H7 (cell line): ENCODE measurements at places on chromosomes 2 and 18.
A peak's percentile ranks its signal among the peaks of the same experiment; 100 is the strongest.

DNA sequence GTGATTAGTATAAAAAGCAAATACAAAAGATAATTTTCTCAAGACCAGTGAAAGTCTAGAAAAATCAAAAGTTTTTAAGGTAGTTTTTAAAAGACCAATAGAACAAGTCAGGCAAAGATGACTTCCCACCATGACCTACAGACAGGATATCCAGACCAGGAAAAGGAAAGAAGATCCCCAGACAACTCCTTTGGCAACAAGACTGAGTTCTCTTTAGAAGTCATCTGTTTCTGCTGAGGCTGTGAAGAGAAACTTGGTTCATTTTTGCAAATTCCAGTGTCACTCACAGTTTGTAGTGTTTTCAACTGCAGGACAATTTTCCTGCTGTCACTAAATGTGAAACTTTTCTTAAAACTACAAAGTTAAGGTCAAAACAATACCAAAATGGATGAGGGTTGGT, 240.9 kb upstream of the SIX2 start:
- DNase-seq: no peak

DNA sequence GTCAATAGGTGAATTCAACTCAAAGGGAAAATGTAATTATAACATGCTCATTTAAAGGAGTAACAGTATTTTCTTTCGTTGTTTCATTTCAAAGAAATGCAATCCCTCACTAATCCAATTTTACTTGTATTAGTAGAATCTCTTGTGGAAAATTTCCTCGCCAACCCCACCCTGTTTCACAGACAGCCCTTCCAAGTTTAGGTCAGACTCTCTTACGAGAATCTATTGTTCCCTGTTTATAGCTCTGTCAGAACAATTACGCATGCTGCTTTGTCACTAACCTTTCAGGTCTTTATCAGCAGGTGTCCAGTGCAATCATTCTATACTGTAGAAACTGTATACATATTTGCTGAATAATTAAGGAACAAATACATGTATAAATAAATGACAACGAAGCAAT, 657.8 kb upstream of the LINC00305 start:
- no peak for DNase-seq

DNA sequence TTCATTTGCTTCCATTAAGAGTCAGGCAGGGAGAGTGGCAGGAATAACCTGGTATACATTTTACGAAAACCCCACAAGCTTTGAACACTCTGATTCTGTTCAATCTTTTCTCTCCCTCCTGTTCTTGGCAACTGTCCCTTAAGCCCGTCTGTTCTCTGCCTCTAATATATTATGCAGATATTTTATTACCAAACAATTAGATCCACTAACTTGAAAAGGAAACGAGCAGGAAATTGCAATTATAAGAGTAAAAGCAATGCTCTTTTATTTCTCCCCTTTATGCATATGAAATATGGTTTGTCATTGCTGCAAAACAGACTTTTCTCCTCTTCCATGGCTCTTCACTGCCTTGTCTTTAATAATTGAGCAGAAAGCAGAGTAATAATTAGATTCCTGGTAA, 149.1 kb upstream of the CELF4 start:
- no peak for DNase-seq

- DNase-seq: no peak
These were observed 413.2 kb upstream of the SLC14A2 start for GRCh38 chr18:45202061-45202460.

DNA sequence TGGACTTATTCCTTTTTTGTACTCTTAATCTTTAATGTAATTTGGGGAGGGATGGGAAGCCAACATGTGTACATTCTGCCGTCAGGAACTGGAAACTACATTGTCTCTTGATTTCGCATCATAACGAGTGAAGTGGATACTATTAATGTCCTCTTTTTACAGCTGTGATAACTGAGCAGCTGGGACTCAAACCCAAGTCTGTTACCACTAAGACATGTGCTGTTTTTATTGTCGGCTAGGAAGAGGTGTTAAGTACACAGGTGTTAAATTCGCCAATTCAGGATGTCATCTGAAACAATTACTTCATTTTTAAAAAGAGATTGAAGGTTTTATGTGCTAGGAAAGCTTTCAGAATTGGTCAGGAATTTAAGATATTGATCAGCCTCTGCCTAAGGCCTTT, 6.9 kb downstream of the GMCL1 start:
- no peak for DNase-seq

GRCh38 chr18:26901020-26901419, 35.5 kb upstream of the AQP4 start:
- DNase-seq: no peak

- DNase-seq: no peak
These were observed 82.6 kb downstream of the HDAC4 start for GRCh38 chr2:239318151-239318611.

GRCh38 chr2:208466151-208466919, 59.7 kb downstream of the PTH2R start:
- peak; percentile 41 for DNase-seq

- DNase-seq: peak; percentile 42
These were observed 93.9 kb downstream of the EVA1A start for GRCh38 chr2:75466708-75467311.

DNA sequence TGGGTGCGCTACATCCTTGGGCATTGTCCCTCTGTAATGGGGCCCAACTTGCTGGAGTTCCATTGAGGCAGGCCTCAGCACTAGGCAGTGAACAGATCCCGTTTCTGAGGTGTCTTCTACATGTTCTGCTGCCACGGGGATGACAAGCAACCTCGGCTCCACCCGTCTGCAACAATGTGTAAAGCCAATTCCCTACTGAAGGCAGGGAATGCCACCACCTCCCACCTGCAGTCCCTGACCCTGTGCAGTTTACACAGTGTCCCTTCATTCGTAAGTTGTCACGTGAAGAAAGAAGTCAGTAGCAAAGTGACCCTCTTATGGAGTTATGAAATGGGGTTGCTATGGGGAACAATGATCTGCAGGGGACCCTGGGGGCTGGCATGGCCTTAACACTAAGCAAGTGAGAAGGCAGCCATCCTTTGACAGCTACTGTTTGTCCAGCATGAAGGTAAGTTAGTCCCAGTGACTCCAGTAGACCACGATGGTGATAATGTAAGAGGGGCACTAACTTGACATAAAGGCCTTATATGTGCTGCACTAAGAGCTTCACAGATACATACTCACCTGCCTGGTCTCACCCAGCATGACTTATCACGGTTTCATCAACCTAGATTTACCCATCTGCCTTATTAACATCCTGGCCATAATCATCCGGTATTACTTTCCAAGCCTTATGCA, 130.6 kb upstream of the ZSWIM2 start:
- no peak for DNase-seq

DNA sequence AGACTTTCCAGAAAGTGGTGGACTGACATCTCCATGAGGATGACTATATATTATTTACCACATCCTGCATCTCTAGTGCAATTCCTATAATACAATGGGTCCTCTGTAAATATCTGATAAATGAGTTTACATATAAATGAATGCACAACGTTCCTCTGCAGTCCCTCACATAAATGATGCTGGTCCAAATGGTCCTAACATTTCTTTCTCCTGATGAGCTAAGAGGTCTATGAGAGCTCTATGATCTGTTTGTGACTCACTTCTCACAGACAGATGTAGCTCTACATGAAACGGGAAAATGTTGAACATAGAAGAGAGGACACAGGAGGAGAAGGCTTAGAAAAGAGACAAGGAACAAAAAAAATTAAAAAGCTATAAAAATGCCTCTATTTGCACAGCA, 201.2 kb upstream of the PIK3C3 start:
- DNase-seq: no peak

DNA sequence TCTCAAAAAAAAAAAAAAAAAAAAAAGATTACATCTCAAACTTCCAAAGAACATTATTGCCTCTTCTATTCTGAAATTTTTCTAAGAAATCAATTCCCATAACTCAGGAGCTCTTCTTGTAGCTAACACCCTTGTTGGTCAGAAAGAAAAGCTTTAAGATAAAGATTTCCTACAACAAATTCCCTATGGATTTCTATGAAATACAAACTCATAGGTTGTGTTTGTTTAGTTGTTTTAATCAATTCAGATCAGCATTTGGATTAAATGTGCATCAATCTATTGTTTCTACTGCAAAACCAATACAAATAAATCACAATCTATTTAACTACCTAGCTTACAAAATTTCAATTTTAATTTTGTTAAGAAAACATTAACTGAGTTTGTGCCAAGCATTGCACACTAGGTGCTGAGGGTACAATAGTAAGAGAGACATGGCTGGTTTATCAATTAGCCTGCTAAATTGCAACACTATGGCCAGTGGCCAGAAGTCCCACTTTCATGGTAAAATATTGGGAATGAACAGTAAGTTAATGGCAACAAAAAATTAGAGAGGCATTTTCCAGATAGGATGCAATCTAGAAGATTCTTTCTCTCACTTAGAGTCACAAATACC, 80.2 kb upstream of the MYCN start:
- no peak for DNase-seq

GRCh38 chr2:137190411-137191195, 425.3 kb downstream of the THSD7B start:
- no peak for DNase-seq

DNA sequence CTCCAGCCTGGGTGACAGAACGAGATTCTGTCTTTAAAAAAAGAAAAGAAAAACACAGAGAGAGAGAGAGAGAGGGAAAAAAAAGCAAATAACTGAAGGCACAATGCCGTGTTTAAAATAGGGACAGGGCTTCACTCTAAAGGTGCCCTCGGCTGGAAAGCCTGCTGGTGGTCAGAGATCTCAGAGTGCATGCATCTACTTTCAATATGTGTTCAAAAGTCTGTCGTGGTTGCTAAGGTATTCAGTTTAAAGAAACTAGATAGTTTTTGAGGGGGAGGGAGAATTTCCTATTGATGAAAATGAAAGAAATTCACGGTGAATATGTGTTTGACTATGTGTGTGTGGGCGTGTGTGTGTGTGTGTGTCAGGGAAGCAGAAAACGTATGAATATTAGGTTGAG, 11.0 kb upstream of the CBLN2 start:
- no peak for DNase-seq

GRCh38 chr2:17476064-17476463, 42.2 kb downstream of the RAD51AP2 start:
- DNase-seq: no peak

DNA sequence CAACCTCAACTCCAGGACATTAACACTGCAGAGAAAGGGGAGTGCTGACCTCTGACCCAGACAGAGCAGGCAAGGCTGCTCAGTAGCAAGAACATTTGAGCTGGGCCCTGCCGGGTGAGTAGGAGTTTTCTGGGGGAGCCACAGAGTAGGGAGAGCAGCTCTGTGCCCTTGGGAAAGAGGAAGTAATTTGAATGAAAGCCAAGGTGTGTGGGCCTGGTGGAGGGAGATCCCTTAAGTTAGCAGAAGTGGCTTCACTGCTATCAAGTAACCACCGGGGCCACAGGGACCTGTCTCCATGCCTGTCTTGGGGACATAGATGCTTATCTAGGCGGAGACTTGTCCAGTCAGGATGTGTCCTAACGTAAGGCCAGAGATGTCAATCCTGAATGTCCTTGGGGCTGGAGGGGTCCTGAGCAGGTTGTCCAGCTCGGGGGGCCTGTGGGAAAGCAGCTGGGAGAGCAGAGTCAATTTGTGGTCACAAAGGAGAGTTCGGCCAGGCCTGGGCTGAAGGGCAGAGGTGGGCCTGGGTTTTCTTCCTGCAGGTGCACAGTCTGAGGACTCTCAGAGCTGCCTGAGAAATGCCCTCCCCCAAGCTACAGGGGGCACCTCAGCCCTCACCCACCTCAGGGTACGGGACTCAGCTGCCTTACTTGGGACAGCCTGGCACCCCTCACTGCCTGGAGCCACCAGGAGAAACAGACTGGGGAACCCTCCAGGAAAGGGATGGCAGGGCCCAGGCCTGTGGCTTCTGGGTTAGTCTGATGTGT, 15.0 kb upstream of the OTOF start:
- DNase-seq: no peak

DNA sequence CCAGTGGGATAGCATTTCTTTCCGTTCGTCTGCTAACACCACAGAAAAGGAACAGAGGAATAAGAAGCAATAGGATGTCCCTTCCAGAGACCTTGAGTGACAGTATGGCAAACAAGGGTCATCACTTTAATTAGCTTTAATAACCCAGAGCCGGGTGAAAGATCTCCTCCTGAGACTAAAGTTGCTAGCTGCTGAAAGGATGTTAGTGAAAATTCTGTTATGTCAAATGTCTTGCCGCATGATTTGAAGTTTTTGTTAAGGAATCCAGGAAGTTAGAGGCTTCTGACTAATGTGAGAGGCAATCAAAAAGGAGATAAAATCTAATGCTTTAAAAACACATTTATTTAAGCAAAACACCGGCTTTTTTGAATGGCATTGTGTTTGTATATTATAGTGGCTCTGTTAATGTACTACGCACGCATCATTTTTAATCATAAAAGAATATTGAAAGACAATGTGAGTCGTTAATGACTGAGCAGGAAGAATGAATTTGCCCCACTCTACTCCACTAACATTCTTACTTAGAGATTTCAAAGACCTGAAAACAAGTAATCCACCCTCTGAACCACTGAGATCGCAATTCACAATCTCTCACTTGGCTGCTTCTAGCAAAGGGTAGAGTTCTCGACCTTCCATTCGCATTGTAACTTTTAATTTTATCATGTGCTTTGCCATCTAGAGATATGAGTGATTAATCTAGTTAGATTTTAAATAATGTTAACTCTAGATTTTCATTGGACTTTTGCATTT, 536.6 kb downstream of the LRRTM4 start:
- no peak for DNase-seq

DNA sequence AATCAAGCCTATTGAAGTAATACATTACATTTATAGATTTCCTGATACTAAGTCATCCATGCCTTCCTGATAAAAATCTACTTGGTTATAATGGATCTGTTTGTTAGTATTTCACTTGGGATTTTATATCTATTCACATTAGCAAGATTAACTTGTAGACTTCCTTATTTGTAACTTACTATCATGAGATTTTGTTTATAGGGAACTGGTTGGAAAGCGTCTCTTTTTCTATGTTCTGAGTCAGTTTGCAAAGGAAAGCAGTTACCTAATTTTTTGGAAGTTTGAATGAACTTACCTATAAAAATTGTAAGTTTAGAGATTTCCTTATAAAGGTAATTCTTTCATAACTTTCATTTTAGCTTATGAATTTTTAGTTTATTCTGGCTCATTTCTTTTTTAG, 141.4 kb downstream of the SMAD7 start:
- no peak for DNase-seq

GRCh38 chr2:170176212-170176611, 1.7 kb upstream of the MYO3B start:
- no peak for DNase-seq

- DNase-seq: no peak
These were observed 400.4 kb upstream of the LRRTM4 start for GRCh38 chr2:77922567-77922966.

GRCh38 chr2:80028051-80028450, 276.5 kb downstream of the LRRTM1 start:
- no peak for DNase-seq
